Left lung (tissue), 14 donors: ENCODE measurements at places on chromosomes 12 and 14. TPM values are rescaled to one million over a fixed set of nuclear protein-coding genes. Genes with fewer than 3 reads are reported as not detected.

DNA sequence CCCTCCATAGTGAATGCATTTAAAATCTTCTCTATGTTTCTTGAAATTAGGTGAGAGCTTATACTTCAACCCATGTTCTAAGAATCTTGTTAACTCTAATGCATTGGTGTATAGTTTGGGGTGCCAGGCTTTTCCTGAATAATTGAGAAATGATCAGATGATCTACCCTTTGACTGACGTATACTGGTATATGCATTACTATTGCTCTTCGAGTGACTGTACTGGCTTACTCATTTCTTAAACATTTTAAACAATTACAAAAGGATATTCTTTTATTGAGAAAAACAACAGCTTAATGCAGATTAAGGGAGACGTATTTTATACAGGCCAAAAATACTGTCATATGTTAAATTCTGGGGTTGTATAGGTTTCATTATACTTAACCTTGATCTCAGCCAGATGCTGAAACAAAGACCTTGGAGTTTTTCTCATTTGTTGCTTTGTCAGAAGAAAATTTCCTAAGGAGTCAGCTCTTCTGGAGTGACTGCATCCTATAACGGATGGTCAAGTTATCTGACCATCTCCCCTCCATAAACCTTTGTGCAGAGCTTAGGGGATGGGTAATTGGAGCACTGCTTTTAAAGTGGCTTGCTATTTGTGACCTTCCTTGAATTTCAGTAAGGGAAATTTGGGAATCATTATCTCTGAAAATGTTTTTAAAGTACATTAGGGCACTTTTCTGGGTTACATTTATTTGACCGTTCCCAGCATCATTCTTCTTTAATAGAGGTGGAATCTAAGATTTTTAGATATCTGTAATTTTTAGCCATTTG, 507.6 kb downstream of the PCNX1 start:
- DNase-seq: no peak

GRCh38 chr14:29814156-29815015, 113.3 kb downstream of the PRKD1 start:
- no peak for DNase-seq

DNA sequence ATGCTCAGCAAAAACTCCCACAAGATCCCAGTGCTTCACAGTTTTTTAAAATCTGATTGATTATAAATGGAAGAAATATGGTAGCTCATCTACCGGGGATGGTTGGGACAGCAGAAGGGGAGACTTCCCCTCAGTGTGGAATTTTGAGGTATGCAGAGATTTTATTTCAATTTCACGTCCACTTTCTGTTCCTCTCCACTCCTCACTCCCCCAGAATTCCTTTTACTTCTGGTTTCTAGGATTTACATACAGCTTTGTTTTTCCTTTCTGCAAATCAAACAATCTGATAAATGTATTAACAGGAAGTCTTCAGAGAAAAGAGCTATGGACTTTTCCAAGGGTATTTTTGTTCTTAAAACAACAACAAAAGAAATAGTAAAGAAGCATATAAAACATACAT, 181.5 kb upstream of the ARHGAP5 start:
- no peak for DNase-seq

- DNase-seq: no peak
These were observed 435 bp downstream of the FOXM1 start for GRCh38 chr12:2876431-2877046.

DNA sequence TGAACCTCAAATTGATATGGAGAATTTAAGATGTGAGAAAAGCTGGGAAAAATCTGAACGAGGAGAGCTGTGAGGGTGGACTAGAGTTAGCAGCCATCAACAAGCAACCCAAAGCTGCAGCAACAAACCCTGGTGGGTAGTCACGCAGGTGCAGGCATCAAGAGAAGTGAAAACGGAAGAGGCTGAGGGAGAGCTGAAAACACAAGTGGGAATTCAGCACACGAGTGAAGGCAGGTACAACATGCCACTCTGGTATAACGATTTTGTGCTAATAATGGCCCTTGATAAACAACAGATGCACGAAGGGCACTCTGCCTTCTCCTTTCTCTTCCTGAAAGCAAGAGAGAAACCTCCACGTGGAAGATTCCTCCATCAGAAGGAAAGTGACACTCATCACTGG, 11.5 kb downstream of the TCL1B start:
- DNase-seq: no peak

GRCh38 chr12:25186788-25187402, 8.1 kb downstream of the DNAI7 start:
- DNase-seq: no peak

DNA sequence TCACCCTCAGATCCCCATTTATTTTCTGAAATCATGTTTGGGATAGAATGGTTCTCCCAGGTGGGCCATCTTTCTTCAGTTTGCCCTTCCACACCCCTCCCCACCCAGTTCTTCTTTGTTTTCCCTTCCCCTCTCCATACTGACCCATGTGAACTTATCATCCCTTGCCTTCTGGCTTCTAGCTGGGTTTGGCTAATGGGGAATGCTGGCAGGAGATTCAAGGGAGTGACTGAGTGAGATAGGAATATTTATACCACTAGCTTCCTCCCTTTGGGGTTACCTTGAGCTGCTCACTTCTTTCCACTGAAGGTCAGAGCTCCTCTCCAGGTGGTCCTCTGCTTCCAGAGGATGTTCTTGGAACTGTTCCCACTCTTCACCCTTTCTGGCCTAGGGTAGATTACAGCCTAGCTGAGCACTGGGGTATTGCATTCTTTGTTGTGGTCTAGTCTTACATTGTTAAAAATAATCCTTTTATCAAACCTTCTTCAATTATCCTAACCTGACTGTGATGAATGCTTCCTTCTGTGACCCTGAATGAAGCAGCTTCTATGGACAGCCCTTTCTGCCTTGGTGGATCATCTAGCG, 88.3 kb upstream of the ATP2B1 start:
- DNase-seq: no peak

GRCh38 chr14:74618078-74618952, 6.3 kb upstream of the LTBP2 start:
- peak; percentile 70 for DNase-seq

DNA sequence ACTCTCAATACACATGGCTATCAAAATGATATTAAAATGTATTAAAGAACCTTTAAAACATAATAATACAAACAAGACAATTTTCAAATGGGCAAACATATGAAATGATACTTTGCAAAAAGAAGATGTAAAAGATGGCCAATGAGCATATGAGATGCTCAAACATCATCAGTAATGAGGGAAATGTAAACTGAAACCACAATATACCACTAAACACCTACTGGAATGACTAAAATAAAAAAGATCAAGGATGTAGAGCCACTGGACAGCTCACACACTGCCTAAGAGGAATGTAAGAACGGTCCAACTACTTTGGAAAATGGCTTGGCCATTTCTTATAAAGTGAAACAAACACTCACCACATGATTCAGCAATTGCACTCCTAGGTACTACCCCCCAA, 97.2 kb upstream of the BBS10 start:
- DNase-seq: no peak

DNA sequence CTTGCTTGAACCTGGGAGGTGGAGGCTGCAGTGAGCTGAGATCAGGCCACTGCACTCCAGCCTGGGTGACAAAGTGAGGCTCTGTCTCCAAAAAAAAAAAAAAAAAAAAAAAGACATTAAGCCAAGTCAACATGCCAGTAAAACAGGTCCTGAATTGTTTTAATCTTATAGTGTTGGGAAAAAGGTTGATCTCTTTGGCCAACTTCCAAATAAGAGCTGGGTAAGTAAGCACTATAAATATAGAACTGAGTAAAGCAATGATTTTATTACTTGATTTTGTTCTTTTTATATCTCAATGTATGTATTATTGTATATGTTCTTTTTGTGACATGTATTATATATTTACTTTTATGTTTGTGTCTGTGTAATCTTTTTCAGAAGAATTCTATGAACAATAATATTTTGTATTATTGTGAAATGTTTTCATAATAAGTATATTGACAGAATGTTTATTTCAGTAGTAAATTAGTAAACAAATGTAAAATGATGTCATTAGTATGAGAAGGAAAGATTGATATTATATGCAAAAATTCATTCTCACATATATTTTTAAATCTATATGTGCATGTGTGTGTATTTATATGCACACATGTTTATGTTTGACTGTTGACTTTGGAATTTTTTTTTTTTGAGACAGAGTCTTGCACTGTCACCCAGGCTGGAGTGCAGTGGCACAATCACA, 9.6 kb upstream of the AKAP6 start:
- DNase-seq: no peak

DNA sequence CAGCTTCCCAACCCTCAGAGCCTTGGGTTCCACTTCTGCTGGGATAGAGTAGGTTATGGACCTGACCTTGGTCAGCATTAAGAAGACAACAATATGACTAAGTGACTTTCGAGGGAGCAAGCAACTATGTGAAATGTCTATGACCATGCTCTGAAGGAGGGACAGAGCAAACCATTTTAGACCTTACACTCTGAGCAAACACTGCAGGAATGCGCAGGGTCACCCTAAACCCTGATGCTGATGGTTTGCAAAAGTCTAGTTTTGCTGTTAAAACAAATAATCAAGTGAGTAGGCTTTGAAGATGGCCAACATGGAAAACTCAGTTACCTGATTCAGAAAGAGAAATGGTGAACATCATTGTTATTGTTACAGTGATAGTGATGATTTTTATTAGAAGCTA, 8.7 kb downstream of the ZCCHC8 start:
- no peak for DNase-seq

DNA sequence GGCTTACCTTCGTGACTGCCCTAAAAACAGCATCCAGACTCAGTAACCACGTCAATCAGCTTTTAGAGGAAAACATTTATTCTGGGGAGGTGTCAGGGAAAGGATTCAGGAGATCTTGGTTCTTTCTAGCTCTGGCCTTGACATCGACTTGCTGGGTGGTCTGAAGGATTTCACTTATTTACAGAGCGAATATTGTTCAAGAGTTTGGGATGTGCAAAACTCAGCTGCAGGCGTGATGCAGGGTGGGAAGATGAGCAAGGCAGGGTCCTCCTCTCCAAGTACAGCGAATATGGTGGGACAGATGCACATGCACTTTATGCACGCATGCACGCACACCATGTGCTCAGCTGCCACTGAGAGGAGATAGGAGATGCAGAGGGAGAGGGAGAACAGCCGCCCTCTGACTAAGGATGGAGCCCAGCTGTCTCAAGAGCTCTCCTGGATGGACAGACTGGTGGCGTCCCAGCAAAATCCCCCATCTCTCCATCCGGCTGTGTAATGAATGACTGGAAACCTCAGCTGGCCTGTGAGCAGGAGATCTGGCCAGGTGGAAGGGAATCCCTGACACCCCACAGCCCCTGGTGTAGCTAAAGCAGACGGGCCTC, 24.4 kb upstream of the BDKRB1 start:
- no peak for DNase-seq

DNA sequence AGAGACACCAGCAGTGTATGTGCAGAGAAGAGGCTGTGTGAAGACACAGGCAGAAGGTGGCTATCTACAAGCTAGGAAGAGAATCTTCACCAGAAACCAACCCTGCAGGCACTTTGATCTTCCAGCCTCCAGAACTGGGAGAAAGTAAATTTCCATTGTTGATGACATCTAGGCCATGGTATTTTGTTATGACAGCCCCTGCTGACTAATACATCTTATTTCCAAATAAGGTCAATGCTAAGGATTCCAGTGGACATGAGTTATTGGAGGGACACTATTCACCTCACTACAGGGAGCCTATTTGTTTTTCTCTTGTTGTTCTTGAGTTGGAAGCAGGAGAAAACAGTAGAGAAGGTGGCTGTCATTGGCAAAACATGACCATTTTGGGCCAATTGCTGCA, 88.5 kb upstream of the RIN3 start:
- DNase-seq: no peak

DNA sequence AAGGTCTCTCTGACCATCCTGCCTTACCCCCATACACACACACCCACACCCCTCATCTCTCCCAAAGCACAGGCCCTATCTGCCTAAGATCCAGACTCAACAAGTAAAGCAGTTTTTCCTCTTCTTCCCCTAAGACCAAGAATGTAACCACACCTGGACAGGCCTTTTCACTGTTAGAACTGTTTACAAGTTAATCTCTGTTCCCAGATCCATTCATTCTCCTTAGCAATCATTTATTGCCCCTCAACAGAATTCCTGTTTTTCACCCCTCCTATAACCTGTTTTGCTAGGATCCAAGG, 1.9 kb upstream of the CIROP start:
- no peak for DNase-seq

GRCh38 chr14:77707355-77707723, 484 bp downstream of the ALKBH1 start:
- DNase-seq: no peak

The GCH1 gene
- polyA plus RNA-seq: 7.3 TPM

The APOF gene
- polyA plus RNA-seq: not detected

The REM2 gene
- polyA plus RNA-seq: 0.87 TPM

The SLC25A21 gene
- 2.7 TPM for polyA plus RNA-seq

The RPAP3 gene
- polyA plus RNA-seq: 39.0 TPM

The INHBE gene
- 1.0 TPM for polyA plus RNA-seq
